ENCODE measurements at places on chromosomes 16 and 17. TPM values are rescaled to one million over a fixed set of nuclear protein-coding genes. Genes with fewer than 3 reads are reported as not detected.

DNA sequence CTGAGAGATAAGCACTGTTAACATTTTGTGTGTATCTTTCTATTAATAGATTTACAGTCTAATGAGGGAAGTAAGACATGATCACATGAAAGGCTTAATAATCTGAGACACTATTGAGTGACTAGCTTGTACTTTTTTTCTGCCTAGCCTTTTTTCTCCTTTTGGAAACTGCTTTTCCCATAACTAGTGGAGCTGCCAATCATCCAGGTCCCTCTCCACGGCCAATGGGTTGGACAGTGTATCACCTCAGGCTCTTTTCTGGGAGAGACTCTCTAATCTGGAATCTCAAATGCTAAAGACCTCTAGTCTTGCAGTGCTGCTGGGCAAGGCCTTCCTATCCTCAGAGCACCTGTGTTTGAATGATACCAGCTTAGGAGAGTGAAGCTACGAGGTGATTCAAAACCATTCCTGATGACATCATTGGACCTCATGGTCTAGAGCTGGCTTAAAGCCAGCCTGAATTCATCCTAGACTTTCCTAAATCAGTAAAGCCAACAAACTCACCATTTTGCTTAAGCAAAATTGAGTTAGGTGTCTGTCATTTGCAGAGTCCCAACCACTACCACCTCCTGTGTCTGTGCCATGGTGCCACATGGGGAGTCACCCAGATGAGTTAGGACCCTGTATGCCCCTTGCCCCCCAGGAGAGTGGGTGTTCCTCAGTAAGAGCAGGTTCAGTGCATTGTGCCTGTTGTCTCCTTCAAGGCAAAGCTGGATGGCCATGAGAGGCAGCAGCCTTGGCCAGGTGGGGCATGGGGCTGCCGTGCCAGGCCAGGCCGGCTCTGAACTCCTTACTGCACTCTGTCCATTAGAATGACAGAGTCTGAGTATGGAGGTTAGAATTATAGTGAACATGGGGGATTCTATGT lies 62.9 kb downstream of the SPECC1 start:
- no peak for DNase-seq

DNA sequence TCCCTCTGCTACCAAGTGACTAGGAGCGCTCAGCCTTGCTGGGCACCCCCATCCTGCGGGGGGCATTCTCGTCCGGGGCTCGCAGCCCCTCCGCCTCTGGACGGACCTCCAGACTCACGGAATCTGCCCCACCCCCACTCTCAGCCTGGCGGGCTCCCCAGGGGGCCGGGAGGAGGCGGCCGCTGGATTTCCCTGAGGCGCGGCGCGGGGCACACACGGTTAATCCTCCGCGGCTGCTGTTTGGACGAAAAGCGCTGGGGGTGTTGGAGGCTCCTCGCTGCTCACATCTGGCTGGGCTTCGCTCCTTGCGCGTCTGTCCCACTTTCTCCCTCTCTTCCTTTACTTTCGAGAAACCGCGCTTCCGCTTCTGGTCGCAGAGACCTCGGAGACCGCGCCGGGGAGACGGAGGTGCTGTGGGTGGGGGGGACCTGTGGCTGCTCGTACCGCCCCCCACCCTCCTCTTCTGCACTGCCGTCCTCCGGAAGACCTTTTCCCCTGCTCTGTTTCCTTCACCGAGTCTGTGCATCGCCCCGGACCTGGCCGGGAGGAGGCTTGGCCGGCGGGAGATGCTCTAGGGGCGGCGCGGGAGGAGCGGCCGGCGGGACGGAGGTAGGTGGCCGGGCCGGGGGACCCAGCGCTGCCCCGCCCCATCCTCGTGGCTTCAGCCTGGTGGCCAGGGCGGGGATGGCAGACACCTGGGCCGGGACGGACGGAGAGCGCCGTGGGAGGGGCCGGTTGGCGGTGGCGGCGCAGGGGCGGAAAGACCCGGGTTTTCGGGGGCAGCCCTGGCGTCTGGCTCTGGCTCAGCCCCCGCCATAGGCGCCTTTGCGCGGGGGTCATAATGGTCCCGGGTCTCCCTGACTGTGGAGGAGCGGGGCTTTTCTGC lies at the start of gene C1QTNF1:
Gene C1QTNF1 (plus strand): TSS at position 284 of the 886 bp plus-strand sequence. CDS start 19,800 bp downstream, outside the sequence.
- no peak for DNase-seq

- no peak for DNase-seq
Measured at GRCh38 chr17:77146882-77147281, 6.1 kb downstream of the SEC14L1 start.

Gene KRT9
- total RNA-seq = not detected

Data from activated CD8-positive, alpha-beta memory T cell treated with anti-CD3 and anti-CD28 coated beads, Interleukin-2, amount 10 ng/mL, durations not matched to agents 7 days and 5 days (primary cell).